ENCODE measurements at places on chromosomes 6 and 20.

- peak; percentile 48 for DNase-seq
Measured at GRCh38 chr6:16741112-16742016, 19.9 kb downstream of the ATXN1 start.

DNA sequence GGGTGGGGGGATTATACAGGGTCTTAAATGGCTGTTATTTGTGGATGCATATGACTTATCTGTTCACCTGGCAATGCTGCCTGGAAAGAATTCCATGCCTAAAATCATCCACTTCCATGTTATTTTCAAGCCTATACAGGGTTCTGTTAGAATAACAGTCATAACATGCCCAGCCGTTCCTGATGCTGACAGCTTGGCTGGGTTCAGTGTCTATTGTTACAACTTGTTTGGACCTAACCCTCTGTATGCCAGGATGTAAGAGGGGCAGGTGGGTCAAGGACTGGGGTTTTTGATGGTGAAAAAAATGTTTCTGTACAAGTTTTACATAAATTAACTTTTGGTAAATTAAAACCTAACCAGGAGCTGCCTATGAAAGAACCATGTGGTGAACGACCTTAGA lies 79.8 kb downstream of the GINS1 start:
- no peak for DNase-seq

- no peak for DNase-seq
Measured at GRCh38 chr6:57024775-57025174, 21.7 kb upstream of the KIAA1586 start.

DNA sequence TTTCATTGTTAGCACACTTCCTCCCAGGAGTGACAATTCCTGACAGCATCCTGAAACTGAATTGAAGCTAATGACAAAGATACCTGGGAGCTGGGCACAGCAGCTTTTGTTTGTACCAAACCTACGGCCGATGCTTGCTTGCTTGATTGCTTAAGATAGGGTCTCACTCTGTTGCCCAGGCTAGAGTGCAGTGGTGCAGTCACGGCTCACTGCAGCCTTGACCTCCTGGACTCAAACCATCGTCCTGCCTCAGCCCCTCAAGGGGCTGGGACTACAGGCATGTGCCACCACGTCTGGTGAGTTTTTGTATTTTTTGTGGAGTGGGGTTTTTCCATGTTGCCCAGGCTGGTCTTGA lies 84.7 kb upstream of the SCP2D1 start:
- no peak for DNase-seq

- DNase-seq, result no peak
Measured at GRCh38 chr20:2364044-2364443, 16.7 kb upstream of the TGM6 start.

GRCh38 chr6:12635813-12636212 lies 80.8 kb upstream of the PHACTR1 start:
- no peak for DNase-seq

DNA sequence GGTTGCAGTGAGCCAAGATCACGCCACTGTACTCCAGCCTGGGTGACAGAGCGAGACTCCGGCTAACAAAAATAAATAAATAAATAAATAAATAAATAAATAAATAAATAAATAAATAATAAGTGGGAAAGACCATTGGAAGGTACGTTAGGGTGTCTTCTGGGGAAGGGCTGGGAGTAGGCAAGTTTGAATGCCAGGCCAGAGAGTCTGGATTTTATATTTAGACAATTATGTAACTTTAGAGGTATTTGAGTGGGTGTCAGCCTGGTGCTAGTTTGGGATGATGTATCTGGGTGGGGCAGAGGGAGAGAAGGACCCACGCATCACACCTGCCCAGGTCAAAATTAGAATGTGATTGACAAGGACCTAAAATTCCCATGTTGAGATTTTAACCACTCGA lies 108.5 kb upstream of the PRND start:
- DNase-seq, result no peak

- no peak for DNase-seq
Measured at GRCh38 chr6:157530126-157530525, 149.1 kb downstream of the ZDHHC14 start.

All from natural killer cell (primary cell).